ENCODE measurements at places on chromosomes 11 and 22. TPM values are rescaled to one million over a fixed set of nuclear protein-coding genes. Genes with fewer than 3 reads are reported as not detected.

Gene PANX3
- total RNA-seq, result not detected

DNA sequence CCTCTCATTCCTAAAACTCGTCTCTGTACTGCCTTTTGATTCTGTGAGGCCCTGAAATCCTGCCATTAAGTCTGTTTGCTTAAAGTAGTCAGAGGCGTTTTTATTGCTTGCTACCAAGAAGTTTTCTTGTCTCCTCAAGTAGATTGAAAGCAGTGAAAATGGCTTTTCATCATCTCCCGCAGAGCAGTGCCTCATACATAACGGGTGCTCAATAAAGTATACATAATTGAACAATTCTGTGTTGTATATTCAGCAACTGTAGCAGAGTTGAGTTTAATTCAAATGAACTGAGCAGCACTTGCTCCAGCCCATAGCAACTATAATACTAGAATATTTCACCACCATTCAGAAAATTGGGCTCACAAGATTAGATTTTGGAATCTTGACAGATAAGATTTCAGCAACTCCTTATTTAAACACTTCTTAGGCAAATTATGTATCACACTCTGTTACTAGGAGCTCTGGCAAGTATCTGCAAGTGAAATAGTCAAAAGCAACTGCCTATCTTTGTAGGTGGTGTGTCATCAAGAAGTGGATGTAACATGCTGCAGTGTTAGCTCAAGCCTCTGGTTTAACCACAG, 20.0 kb downstream of the FIBIN start:
- H3K27ac ChIP-seq, result no peak overlapping the region
- H3K27me3 ChIP-seq, result no peaks in the 10 kb centered on the region
- no peaks in the 10 kb centered on the region for H3K4me1 ChIP-seq
- no peak overlapping the region for H3K4me3 ChIP-seq

- no peak overlapping the region for H3K27ac ChIP-seq
- peaks cover 3% of the 10 kb centered on the region for H3K36me3 ChIP-seq
- DNase-seq, result no peak
- no peaks in the 10 kb centered on the region for H3K4me1 ChIP-seq
- no peaks in the 10 kb centered on the region for H3K27me3 ChIP-seq
- no peak overlapping the region for H3K4me3 ChIP-seq
Observed at GRCh38 chr11:108929241-108929640, 264.4 kb downstream of the DDX10 start.

DNA sequence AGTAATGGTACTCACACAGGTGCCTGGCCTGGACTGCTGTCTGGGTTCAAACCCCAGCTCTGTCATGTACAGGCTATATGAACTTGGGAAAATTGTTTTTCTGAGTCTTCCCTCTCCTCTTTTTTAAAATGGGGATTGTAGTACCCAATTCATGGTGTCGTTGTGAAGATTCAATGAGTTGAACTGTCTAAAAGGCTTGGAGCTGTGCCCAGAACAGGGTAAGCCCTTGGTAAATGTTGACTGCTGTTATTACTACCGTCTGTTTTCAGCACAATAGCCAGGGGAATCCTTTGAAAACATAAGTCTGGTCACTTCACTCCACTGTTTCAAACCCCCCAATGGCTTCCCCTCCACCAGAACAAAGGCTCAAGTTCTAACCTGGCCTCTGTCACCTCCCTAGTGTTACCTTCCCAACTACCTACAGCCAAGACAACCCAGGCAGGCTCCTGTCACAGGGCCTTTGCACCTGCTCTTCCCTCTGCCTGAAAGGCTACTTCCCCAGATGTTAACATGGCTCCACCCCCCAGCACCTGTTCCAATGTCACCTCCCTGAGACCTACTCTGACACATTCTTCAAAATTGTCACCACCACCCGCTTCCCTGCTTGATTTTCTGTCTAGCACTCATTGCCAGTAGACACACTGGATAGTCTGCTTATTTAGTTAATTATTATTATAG, 152.8 kb downstream of the CHST1 start:
- DNase-seq, result no peak
- H3K4me1 ChIP-seq, result no peaks in the 10 kb centered on the region
- no peaks in the 10 kb centered on the region for H3K36me3 ChIP-seq
- H3K27ac ChIP-seq, result no peak overlapping the region
- H3K27me3 ChIP-seq, result peaks cover 5% of the 10 kb centered on the region

DNA sequence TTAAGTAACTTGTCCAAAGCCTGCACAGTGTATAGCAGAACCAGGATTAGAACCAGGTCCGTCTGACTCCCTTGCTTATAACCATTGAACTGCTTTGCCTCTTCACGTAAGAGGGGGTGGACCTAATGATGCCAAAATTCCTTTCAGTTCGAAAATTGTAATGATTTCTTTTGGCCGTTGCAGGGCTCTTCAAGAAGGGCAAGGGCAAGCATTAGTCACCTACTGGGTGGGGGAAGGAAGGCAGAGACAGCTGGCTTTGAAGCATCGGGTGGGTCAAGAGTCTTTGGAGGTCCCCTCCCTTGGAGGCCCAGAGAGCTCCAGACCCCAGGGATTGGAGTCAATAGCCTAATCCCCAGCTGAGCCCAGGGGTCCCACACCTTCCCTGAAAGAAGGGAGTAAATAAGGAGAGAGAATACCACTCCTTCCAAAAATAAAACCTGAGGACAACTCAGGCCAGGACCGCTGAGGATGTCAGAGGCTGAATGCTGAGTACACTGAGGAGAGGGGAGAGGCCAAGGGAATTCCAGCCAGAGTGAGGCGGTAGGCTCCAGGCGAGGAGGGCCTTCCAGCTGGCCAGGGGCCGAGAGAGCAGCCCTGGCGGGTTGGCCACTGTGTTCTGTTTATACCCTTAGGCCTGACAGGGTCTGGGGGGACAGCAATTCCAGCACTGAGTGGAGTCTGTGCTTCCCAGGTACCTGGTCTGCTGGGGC, 14.1 kb downstream of the CREB3L1 start:
- no peak for DNase-seq
- peak overlapping the region; percentile 56 for H3K27ac ChIP-seq
- H3K4me1 ChIP-seq, result peaks cover 45% of the 10 kb centered on the region
- H3K36me3 ChIP-seq, result no peaks in the 10 kb centered on the region
- no peak overlapping the region for H3K4me3 ChIP-seq
- peaks cover 4% of the 10 kb centered on the region for H3K27me3 ChIP-seq

- H3K27ac ChIP-seq, result peak overlapping the region; percentile 47
- no peaks in the 10 kb centered on the region for H3K36me3 ChIP-seq
- H3K4me3 ChIP-seq, result no peak overlapping the region
- H3K27me3 ChIP-seq, result no peaks in the 10 kb centered on the region
Observed at GRCh38 chr11:105046898-105047579, 1.9 kb upstream of the CARD16 start.

- no peak overlapping the region for H3K27ac ChIP-seq
- no peaks in the 10 kb centered on the region for H3K4me1 ChIP-seq
- H3K27me3 ChIP-seq, result no peaks in the 10 kb centered on the region
- no peak overlapping the region for H3K4me3 ChIP-seq
- DNase-seq, result no peak
Observed at GRCh38 chr11:92500453-92500852, 275.8 kb downstream of the FAT3 start.

- no peaks in the 10 kb centered on the region for H3K4me1 ChIP-seq
- no peak overlapping the region for H3K4me3 ChIP-seq
- no peak overlapping the region for H3K27ac ChIP-seq
- DNase-seq, result peak; percentile 32
- H3K36me3 ChIP-seq, result peaks cover 44% of the 10 kb centered on the region
- no peaks in the 10 kb centered on the region for H3K27me3 ChIP-seq
Observed at GRCh38 chr11:2999464-2999998, 7.4 kb upstream of the NAP1L4 start.

Gene OR52H1
- 0.90 TPM for total RNA-seq

Gene SLC25A18
- 1.2 TPM for total RNA-seq

DNA sequence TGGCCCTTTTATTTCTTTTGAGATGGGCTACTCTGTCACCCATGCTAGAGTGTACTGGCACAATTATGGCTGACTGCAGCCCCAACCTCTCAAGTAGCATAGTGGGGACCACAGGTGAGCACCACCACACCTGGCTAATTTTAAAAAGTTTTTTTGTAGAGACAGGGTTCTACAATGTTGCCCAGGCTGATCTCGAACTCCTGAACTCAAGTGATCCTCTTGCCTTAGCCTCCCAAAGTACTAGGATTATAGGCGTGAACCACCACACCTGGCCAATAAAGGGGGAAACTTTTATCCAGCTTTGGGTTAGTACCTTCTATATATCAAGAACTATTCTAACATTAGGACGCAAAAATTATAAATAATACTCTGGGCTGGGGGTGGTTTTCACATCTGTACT, 52.1 kb downstream of the MAPK1 start:
- no peak overlapping the region for H3K4me3 ChIP-seq
- peak overlapping the region; percentile 87 for H3K27ac ChIP-seq
- DNase-seq, result no peak
- no peaks in the 10 kb centered on the region for H3K27me3 ChIP-seq
- no peaks in the 10 kb centered on the region for H3K36me3 ChIP-seq

DNA sequence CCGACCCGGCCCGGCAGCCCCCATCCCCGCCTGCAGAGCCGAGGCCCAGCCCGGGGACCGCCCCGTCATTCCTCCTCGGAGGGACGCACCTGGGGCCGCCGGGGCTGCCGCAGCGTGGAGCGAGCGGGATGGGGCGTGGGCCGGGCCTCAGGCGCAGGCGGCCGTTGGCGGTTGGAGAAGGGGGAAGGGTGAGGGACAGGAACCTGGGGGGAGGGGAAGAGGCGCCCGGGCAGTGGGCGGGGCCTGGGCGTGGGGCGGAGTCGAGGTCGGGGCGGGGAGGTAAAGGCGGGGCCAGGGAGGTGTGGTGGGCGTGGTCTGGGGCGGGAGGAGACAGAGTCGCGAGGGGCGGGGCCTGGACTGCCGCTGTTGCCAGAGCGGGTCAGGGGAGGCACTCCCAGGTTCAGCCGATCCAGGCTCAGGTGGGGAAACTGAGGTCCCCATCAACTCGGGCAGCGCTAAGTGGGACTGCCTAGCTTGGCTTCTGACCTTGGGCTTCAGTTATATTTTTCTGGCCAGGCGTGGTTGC, at the start of gene TESMIN:
TSS of gene TESMIN (minus strand) at position 190 of the 526 bp plus-strand sequence. CDS start 860 bp downstream, outside the sequence.
- H3K36me3 ChIP-seq, result peaks cover 5% of the 10 kb centered on the region
- H3K4me1 ChIP-seq, result peaks cover 5% of the 10 kb centered on the region
- H3K27me3 ChIP-seq, result no peaks in the 10 kb centered on the region
- no peak within 1 kb of the TSS for H3K27ac ChIP-seq

GRCh38 chr22:40606306-40606705, 30.2 kb downstream of the MRTFA start:
- H3K27ac ChIP-seq, result no peak overlapping the region
- H3K27me3 ChIP-seq, result no peaks in the 10 kb centered on the region
- H3K36me3 ChIP-seq, result no peaks in the 10 kb centered on the region
- no peak for DNase-seq
- H3K4me3 ChIP-seq, result no peak overlapping the region

- H3K27me3 ChIP-seq, result no peaks in the 10 kb centered on the region
- H3K4me1 ChIP-seq, result no peaks in the 10 kb centered on the region
- H3K27ac ChIP-seq, result no peak overlapping the region
- DNase-seq, result no peak
Observed at GRCh38 chr11:61315260-61315659, 17.6 kb downstream of the DDB1 start.

DNA sequence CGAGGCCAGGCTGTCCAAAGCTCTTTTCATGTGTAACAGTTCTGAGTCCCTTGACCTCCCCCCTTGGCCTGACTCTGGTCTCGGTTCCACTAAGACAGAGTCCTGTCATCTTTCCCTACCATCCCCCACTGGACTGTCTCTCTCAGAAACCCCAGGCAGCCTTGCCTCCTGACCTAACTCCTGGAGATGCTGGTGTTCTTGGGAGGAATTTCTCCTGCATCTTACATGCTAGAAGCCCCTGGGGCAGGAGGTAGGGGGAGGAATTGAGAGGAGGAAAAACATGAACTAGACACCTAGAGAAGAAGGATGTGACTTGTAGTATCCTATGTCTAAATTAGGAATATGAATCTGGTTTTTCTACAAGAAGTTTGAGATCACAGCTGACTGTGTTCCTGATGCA, 648 bp upstream of the IL18BP start:
- no peak for DNase-seq
- H3K4me1 ChIP-seq, result peaks cover 22% of the 10 kb centered on the region
- H3K27me3 ChIP-seq, result no peaks in the 10 kb centered on the region
- H3K27ac ChIP-seq, result peak overlapping the region; percentile 55
- peaks cover 22% of the 10 kb centered on the region for H3K36me3 ChIP-seq
- no peak overlapping the region for H3K4me3 ChIP-seq

Gene MPPED1
- not detected for total RNA-seq

Gene SLC6A5
- total RNA-seq, result not detected

DNA sequence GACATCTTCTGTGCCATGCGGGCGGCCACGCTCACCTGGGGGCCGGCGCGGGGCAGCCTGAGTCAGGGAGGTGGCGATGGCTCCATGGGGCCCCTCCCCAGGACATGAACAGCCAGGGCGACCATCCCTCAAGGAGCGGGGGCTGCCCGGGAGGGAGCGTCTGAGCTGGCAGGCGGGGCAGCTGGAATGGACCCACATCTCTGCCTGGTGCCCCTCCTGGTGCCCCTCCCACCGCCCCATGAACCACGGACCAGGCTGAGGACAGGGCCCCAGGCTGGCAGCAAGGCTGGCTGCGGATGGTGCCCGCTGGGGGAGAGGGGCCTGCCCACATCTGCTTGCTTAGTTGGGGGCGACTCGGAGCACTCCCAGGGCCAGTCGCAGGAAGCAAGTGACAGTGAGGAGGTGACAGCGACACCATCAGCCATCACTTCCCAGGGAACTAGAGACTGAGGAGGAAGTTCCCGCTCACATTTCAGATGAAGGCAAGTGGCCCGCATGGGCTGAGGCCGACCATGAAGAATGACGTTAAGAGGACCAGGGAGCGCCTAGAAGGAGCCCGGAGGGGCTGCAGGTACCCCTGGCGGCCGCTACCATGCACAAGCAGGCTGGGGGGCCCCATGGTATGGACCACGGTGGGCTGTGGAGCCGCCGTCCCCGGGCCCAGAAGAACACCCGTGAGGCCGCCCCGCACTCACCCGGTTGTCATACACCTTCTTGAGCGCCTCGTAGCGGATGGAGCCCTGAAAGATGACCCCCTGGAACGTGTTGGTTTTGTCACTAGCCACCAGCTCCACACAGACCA, 37.3 kb downstream of the KIAA0930 start:
- no peak overlapping the region for H3K4me3 ChIP-seq
- no peaks in the 10 kb centered on the region for H3K27me3 ChIP-seq
- H3K36me3 ChIP-seq, result peaks cover 47% of the 10 kb centered on the region
- no peak for DNase-seq
- no peak overlapping the region for H3K27ac ChIP-seq

- H3K4me3 ChIP-seq, result no peak overlapping the region
- H3K27me3 ChIP-seq, result no peaks in the 10 kb centered on the region
- DNase-seq, result no peak
- no peaks in the 10 kb centered on the region for H3K36me3 ChIP-seq
Observed at GRCh38 chr11:64069401-64070313, 33.9 kb downstream of the FLRT1 start.
